ENCODE measurements at places on chromosomes 3 and 15.

GRCh38 chr3:183178833-183179549 is 16.5 kb upstream of the LAMP3 start:
- DNase-seq: no peak

DNA sequence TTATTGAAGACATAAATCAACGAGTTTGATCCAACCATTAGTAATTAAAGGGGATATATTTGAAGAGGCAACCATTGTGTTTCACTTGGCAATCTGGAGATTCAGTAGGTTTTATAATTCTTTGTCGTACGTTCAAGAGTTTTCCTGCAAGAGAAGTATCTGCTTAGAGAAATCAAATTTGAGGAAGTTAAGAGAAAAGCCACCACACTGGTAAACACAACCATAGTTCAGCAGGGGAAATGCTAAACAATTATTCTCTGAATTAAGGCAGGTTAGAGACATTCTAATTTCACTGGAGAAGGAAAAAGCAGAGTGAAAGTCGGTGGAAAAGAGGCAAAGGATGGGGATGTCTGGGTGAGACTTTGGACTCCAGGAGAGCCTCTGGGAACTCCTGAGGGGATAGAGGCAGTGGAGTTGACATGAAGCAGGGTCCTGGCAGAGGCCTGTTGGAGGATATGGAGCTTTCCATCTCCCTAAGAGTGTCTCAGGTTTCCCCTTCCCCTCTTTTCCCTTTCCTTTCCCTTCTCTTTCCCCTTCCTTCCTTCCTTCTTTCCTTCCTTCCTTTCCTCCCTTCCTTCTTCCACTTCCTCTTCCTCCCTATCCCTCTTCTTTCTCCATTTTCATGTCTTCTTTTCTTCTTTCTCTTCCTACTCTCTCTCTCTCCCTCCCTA is 26.5 kb downstream of the SPINK8 start:
- DNase-seq: no peak

GRCh38 chr3:153166206-153166605 is 4.2 kb downstream of the RAP2B start:
- DNase-seq: no peak

DNA sequence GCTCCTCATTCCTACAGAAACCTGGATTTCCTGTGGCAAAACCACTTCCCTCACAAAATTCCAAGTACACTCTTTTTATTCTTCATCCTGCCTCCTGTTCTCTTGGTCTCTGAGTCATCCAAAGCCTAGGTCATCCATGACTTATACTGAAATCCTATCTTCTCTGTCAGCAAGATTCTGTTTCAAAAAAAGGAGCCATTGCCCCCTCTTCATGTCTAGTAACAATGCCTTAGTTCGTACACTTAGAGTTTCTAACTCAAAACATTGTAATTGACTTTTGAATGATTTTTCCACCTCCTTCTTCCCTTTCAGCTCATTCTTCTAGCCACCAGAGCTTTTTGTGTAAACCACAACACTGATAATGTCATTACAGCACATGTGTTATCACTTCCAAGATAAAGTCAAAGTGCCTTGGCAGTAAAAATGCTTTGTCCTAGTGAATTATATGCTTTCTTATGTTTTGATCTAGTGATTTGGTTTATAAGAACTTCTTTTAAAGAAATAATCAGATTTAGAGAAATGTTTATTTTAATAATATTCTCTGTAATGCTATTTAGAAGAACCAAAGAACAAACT is 256.5 kb upstream of the NECTIN3 start:
- DNase-seq: no peak

- DNase-seq: no peak
These were observed 1.7 kb downstream of the P2RY13 start for GRCh38 chr3:151327571-151328198.

GRCh38 chr15:88833731-88834100 is 30.5 kb downstream of the ACAN start:
- no peak for DNase-seq

- peak; percentile 30 for DNase-seq
These were observed 16.7 kb upstream of the CMTM7 start for GRCh38 chr3:32374788-32375595.

GRCh38 chr15:72368325-72368724 is 7.5 kb downstream of the HEXA start:
- no peak for DNase-seq

- DNase-seq: no peak
These were observed 32.2 kb downstream of the SLC6A6 start for GRCh38 chr3:14434498-14435151.

DNA sequence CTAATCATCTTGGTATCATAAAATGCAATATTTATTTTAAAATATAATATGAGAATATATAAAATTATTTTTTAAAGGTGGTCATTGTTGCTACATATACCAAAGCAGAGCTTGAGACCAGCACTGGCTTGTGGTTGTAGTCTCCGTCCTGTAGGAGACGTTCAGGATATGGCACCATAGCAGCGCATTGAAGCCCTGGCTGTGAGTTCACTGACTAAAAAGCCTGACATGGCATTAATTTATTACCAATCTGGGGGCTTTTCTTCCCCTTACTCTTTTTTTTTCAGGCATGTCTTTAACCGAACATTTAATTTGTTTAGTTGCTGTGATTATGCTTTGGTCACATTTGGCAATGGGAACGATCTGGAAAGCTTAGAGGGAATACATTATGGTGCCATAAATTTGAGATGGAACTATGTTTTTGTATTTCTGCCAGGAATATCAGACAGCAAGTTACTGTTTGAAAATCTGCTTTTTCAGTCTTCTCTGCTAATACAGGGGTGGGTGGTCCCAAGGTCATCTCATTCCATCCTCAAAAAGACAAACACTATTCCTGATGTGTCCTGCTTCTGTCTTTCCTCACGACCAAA is 108.5 kb downstream of the ZIC4 start:
- DNase-seq: no peak

- no peak for DNase-seq
These were observed 200.2 kb upstream of the LRRC3B start for GRCh38 chr3:26422415-26422814.

DNA sequence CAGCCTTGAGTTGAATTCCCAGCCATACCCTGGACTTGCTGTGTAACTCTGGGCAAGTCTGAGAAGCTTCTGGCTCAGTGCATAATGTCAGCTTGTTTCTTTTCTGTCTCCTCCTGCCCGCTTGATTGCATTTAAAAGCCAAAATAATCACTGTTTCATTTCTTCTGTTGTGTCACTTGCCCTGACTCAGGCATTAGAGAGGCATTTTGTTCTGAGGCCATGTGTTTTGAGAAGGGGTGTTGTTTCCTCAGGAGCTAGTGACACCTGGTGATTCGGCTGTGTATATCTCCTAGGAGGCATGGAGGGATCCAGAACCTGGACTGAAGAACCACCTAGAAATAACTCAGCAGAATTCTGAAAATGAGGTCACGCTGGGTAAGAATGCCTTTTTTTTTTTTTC is 16.0 kb downstream of the WDR73 start:
- DNase-seq: no peak

DNA sequence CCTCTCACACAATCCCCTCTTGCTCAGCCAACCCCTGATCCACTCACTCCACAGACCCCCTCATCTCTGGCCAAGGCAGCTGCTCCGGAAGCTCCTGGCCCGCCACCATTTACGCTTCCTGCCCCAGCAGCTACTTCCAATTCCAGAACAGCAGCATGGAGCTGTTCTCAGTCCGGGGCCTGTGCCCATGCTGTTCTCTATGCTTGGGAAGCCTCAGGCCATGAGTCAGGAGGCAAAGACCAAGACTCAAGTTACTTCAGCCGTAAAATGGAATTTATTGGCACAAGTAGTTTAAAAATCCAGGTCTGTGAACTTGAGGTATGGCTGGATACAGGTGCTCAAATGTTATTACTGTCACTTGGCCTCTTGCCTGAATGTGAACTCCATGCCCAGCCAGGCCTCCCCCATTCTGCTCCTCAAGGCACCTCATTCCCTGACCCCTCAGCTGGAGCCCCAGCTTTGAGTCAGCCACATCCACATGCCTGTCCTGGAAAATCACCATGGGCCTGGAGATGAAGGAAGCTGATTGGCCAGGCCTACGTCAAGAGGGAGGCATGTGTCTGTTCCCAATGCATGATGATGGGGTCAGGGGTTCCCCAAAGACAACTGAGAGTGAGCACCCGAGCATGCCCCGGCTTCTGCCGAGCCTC is 31.4 kb upstream of the CACNA2D2 start:
- DNase-seq: no peak

DNA sequence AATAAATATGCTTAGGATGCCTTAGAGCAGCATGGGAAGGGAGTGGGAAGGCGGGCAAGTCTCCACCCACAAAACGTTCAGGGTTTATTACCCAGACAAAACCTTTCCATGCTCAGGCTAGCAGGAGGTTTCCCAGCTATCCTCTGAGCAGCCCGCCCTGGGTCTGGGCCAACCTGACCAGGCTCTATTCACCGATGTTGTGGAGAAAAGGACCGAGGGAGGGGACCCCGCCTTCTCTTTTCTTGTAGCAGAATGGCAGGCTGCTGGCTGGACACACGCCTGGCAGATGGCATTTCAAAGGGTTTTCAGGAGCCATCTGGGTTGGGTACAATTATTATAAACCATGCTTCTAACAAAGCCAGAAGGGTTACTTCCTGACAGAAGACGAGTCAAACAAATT is 540.9 kb downstream of the MAGI1 start:
- DNase-seq: no peak

DNA sequence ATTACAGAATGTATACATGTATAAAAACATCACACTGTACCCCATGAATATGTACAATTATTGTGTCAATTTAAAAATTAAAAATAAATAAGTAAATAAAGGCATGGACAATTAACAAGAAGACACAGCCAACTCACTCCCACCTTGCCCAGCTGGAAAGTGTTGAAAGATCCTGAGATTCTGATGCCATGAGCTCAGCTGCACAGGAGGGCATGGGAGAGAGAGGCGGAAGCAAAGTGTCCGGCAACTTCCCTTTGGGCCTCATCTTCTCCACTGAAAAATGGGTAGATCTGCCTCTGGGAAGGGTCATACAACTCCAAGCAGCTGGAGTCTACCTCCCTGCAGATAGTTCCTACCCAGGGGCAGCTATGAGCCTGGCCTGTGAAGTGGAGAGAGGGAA is 277.3 kb downstream of the UACA start:
- DNase-seq: no peak

DNA sequence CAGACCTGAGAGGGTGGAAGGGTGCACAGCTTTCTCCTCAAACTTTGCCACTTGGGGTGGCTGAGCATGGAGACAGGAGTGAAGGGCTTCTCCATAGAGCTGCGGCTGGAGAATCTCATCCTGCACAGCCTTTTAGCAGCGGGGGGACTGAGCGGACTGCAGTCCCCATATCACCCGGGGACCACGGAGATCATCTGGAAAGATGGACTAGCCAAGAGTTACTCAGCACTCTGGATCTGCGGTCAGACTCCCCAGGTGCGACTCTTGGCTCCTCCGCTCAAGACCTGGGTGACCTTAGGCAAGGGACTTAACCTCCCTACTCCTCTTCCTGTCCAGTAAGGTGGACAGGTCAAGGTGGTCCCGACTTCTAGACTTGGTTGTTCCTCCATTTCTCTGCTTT is 125.8 kb upstream of the MEF2A start:
- no peak for DNase-seq

DNA sequence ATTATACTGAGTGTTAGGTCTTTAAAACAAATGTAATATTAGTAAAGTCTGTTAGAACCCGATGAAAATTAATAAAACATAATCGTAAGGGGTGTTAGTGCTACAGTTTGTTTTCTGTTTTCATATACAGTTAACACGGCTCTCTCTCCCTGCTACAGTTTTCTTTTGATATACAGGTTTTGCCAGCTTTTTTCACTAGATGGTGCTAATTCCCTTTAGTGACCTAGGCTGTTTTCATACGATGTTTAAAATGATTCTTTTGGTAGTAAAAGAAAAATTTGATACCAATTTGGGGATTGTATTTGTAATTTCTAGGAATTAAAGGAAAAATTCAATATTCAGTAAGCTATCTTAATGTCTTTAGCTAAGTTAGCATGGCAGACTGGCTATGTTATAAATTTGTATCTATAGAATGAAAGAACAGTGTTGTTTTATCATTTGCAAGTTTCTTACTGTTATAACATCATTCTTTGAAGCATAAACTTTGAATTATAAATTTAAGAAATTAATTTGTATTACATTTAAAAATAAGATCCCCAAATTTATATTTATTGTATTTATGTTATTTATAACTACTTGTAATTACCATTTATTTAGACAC is 11.5 kb downstream of the APH1B start:
- DNase-seq: no peak

GRCh38 chr15:58058073-58058472 is 7.4 kb downstream of the ALDH1A2 start:
- no peak for DNase-seq

DNA sequence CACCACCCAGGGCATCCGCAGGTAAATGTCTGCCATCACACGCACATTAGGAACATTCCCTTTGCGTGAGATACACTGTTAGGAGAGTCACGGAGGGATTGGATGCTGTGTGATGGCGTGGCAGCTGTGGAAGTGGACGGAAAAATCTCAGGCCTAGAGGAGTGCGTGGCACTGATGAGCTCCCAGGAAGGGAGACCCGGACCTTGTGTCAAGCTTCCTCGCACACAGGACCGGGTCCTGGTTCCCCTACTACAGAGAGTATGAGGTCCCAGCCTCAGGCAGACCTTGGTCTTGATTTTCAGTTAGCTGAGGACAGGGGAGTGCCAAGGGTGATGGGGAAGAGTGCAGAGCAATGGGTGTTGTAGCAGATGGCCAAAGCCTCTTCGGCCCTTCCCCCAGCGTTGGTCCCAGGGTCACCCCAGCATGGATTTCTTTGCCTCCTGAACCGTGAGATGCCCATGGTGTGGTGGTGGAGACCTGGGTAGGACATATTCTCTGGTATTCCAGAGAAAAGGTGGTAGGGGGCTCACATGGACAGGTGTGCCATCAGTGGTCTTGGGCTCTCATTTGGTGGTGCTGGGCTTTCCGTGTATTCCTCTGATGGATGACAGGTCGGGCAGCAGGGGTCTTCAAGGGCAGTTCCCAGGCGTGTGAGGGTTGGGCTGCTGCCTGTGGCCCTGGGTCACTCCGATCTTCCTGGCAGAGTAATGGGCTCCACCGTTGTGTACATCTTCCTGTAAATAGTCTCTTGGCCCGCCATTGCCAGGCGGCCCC is 105.1 kb downstream of the SNRPN start:
- no peak for DNase-seq
